Dermis microvascular lymphatic vessel endothelial cell (primary cell): ENCODE measurements at places on chromosomes 5 and 9. TPM values are rescaled to one million over a fixed set of nuclear protein-coding genes. Genes with fewer than 3 reads are reported as not detected.

SLC1A1 gene
- 4.2 and 7.2 TPM in 2 replicates for total RNA-seq

CER1 gene
- not detected in 2 replicates for total RNA-seq

SYK gene
- total RNA-seq = 0.13 TPM in 1 of 2 replicates, not detected in the other

SKP1 gene
- 134 and 173 TPM in 2 replicates for total RNA-seq

DNA sequence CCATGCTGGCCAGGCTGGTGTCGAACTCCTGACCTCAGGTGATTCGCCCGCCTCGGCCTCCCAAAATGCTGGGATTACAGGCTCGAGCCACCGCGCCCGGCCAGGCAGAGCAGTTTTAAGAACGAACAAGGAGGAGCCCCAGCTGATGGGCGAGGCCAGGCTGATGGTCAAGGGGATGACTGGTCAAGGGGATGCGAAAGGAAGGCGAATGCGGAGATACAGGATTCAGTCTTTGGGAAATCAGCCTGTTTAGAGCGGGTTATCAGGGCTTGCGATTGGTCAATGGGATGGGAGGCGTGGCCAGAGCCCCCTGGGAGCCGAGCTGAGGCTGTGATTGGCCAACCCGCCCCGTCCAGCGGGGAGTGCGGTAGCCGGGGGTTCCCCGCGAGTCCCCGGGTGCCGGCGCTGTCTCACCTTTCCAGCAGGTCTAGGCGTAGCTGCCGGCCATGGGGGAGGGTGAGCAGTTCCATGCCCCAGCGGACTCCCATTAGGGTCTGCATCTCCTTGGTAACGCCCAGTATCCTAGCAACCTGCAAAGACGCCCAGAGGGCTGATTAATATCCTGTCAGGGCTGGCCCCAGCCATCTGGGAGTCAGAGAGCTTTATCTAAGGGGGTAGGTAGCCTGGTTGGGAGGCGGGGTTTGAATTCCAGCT lies 7.5 kb upstream of the TOR2A start:
- no peak for DNase-seq
